Stimulated activated CD4-positive, alpha-beta T cell treated with anti-CD3 and anti-CD28 coated beads, Interleukin-12 subunit alpha, Interleukin-12 subunit beta, amount 100 ng/mL, for 24 hours (primary cell): ENCODE measurements at places on chromosomes 4 and X.
A peak's percentile ranks its signal among the peaks of the same experiment; 100 is the strongest.

- peak; percentile 79 for DNase-seq
These were observed at the start of gene FOXO4 for GRCh38 chrX:71095555-71095980. FOXO4 (plus strand) TSS chrX:71095851; CDS start chrX:71096529, 678 bp downstream.

DNA sequence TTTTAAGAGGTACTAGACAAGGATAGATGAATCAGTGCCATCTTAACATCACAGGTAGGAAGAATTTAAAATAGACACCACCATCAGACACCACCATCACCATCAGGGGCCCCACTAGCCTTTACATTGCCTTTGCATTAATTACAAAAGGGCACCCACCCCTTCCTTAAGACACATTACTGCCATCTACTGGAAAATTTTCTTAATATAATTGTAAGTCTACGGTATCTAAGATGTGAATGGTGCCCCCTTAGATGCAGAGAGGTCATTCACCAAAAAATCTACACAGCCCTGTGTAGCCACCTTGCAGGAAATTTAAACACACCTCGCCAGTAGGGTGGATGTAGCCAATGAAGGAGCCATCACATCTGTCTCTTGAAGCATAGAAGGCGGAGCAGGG, 184.1 kb downstream of the MID1IP1 start:
- DNase-seq = no peak

DNA sequence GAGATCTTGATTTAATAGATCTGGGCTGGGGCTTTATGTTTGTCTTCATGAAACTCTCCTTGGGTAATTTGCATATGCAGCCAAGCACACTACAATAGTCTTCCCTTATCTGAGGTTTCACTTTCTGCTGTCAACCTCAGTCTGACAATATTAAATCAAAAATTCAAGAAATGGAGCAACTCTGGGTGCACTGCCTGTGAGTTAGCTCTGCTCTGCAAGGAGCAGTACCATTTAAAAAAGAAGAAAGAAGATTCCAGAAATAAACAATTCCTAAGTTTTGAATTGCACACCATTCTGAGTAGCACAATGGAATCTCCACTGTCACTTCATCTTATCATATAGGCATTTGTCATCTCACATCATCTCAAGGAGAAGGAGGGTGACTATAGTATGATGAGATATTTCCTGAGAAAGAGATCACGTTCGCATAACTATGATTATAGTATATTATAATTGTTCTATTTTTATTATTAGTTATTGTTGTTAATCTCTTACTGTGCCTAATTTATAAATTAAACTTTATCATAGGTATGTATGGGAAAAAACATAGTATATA, 9.4 kb downstream of the FNIP2 start:
- DNase-seq = no peak

DNA sequence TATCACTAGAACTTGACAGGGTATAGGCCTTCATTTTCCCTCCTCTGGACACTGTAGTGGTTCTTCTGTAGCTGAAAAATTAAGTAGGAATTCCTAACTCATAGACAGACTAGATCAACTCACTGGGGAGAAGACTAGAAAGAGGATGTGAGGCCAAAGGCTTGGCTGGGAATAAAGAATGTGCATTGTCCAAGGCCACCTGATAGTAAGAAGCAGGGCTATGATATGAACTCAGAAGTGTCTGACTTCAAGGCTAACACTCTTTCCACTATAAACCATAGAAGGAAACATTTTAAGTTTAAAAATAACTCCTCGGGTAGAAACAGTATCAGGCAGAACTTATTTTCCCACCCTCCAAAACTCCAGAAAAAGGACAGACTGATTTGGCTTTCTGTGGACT, 346.6 kb downstream of the OPHN1 start:
- DNase-seq = no peak

DNA sequence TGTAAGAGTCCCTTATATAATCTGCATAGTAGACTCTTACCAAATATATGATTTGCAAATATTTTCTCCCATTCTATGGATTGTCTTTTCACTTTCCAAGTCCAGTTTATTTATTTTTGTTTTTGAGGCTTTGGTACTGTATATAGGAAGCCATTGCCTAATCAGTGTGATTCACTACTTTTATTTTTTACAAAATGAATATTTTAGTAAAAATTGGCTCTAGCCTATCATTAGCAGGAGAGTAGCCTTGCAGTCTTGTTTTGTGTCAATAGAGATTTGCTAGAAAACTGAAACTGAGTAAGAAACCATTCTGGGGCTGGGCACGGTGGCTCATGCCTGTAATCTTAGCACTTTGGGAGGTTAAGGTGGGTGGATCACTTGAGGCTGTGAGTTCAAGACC, 199.9 kb upstream of the MAB21L2 start:
- no peak for DNase-seq

DNA sequence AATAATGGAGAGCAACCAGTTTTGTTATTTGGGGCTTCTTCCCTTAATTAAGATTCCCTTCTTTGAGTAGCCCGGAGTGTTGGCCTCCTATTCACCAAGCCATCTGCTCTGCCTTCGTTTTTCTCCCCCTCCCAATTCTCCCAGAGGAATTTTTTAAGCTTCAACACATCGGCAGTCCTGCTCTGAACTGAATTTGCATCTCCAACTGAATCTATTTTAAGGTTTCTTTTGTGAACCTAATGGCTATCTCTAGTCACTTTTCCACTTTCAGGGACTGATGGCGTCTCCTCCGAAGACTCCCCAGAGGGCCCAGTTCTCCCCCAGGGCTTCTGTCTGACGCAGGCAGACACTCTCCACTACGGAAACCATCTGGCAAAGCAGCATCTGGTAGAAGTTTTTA, 280.2 kb downstream of the ADGRA3 start:
- DNase-seq = no peak

DNA sequence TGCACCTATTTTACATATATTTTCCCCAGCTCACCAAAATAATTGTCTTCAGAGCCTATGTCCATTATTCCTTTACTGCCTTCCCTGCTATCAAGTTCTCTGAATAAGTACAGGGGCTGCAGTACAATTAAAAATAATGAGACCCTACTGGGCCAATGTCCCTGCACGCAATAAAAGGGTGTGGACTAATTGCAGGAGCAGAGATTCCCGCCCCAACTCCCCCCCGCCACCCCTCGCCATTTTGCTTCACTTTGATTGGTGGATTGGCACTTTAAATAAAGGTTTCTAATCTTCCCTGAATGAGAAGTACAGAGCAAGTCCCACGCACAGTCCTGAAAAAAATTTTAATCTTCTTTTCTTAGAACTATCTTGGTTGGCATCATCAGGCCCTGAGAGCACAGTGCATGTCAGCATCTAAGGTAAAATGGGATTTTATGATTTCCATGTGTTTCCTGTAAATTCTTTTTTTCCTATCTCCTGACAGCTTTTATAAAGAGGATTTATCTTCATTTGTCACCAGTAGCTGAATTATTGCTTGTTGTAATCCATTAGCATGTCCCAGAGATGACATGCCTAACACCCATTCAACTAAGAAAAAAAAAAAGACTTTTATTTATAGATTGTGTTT, at the start of gene AMBN:
AMBN (plus strand) TSS at position 302 of the 628 bp plus-strand sequence; CDS start at position 405, 103 bp downstream.
- DNase-seq = no peak

DNA sequence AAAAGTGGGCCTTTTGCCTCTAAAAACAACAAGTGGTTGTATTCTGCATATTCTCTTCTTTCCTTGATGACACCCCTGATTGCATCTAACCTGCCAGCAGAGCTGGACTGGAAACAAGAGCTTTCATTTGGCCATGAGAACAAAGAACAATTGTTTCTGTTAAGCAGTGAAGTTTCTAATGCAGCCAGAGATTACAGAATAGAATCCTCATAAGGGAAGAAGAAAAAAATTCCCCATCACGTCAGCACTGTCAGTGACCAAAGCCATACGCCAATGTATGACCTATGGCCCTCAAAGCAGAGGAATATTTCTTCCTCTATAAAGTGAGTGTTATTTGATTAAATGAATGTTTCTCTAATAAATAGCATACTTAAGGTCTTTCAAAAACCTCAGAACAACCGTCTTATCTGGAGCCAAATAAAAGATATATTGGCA, 529.1 kb upstream of the INTU start:
- no peak for DNase-seq

- no peak for DNase-seq
These were observed 34.0 kb downstream of the ETDB start for GRCh38 chrX:135086197-135086854.

GRCh38 chr4:185638093-185638492, 102.8 kb upstream of the PDLIM3 start:
- DNase-seq = no peak

DNA sequence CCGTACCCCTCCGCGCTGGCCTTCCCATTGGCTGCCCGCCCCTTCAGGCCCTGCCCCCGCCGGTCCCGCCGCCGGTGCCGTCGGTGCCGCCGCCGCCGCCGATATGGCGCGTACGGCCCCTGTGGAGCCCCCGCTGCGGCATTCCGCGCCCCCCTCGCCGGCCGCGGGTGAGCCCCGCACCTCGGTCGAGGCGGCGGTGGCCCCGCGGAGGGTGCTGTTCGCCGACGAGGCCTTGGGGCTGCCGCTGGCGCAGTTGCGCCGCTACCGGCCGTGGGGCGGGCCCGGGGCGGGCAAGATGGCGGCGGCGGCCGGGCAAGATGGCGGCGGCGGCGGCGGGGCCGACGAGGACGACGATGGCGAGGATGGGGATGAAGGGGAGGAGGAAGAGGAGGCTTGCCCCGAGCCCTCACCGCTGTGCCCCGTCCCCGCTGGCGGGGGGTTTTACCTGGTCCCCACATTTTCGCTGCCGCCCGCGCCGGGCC, at the start of gene PPP1R3F:
PPP1R3F (plus strand) TSS at position 27 of the 482 bp plus-strand sequence; CDS start at position 104, 77 bp downstream.
- no peak for DNase-seq

GRCh38 chr4:69322055-69322454, 41.8 kb downstream of the UGT2B28 start:
- DNase-seq = no peak

- no peak for DNase-seq
These were observed 60.7 kb downstream of the HPGD start for GRCh38 chr4:174461466-174462106.

- no peak for DNase-seq
These were observed 153.0 kb downstream of the DCTD start for GRCh38 chr4:182764137-182764536.

DNA sequence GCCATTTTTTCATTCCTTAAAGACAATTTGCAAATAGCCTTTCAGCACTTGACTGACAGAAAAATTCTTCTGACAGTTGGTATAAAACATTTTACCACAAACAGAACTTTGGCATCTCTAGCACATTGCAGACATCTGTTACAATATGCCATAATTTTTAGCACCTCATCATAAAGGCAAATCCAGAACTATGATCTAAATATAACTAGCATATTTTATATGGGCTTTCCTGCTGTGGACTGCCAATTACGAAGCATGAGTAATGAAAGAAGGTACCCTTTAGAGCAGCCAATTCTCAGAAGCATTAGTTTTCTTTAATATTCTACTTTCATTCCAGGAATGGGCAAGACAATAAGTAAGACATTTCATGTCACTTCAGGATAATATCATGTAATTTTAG, 647.4 kb upstream of the GALNT7 start:
- no peak for DNase-seq

GRCh38 chr4:16732741-16733140, 165.7 kb downstream of the LDB2 start:
- no peak for DNase-seq

- no peak for DNase-seq
These were observed 661 bp downstream of the SPIN4 start for GRCh38 chrX:63350465-63350877.

GRCh38 chrX:145410622-145411021, 163.3 kb downstream of the SPANXN1 start:
- no peak for DNase-seq
